NCI-H510A (cell line): ENCODE measurements at places on chromosomes 13 and 19.

- no peak for DNase-seq
These were observed 242.4 kb downstream of the KCNRG start for GRCh38 chr13:50257646-50258045.

- no peak for DNase-seq
These were observed 95.7 kb downstream of the TNFSF13B start for GRCh38 chr13:108365255-108365654.

GRCh38 chr13:102183509-102184182 is 218.2 kb downstream of the FGF14 start:
- DNase-seq = no peak

- DNase-seq = no peak
These were observed 9.4 kb upstream of the USPL1 start for GRCh38 chr13:30608364-30608763.

- DNase-seq = no peak
These were observed 20.1 kb downstream of the PLEKHF1 start for GRCh38 chr19:29685326-29685725.

GRCh38 chr13:48797127-48797526 is 143.4 kb downstream of the CYSLTR2 start:
- no peak for DNase-seq

DNA sequence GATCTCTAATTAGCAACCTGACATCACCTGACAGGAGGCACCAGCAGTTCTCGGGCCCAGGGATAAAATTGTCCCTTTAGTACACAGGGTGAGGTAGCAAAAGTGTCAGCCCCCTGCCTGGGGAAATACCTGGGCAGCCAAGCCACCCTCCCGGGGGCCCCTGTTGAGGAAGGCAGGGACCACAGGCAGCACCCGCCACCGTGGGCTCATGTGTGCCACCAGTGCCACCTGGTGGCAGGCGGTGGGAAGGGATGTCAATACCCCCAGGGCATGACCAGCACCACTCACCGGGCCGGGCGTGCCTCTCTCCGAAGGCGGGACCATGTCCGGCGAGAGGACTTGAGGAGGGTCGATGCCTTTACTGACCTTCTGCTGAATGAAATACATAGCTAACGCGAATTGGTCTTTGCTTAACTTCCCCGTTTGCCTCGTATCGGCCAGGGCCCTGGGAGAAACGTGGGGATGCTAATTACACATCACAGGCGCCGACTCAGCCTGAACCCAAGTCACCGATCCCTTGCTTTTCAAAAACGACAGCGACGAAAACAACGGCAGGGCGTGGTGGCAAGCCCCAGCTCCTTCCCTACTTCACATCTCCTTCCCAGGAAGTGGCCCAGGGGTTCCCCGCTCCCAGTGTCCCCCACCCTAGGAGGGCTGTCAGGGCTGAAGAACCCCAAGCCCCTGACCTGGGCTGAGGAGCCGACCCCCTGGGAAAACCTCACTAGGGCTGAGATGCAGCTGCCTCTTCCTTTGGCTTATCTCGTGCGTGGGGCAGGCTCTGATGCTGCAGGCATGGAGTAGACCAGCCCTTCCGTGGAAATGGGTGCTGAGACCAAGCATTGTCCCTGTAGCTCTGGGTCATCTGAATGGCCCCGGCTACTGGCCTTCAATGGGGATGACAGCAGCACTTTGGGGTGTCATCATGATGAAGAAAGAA is 53.8 kb downstream of the EPS15L1 start:
- no peak for DNase-seq

DNA sequence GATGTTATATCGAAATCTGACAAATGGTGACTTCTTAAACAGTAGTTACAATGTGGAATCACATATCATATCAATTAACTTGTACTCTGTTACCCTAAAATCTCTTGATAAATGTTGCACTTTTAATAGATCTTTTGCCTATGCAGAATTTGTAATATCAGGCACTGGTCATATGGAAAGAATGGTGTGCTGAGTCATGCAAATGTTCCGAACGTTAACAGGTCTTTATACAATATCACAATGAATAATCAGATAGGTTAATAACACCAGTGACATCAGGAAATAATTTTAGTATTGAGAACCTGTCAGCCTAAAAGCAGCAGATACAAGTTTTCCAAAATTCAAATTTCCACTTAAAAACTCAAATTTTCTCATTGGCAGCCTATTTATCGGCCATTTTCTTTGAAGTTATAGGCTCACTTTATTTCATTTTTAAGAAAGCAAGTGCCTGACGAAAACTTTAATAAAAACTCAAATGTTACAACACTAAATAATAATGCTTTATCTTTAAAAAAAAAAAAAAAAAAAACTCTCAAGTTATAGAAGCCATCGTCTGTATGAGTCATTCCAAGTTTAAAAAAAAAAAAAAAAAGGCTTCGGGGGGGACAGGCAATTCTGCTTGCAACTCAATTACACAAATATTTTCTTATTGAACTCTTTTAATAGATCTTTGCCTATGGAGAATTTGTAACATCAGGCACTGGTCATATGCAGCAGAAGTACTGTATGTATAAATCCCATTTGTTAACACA is 180.9 kb downstream of the DIAPH3 start:
- no peak for DNase-seq

GRCh38 chr13:67146523-67147130 is 83.5 kb downstream of the PCDH9 start:
- no peak for DNase-seq

GRCh38 chr13:39410096-39410901 is 192.7 kb downstream of the LHFPL6 start:
- no peak for DNase-seq

DNA sequence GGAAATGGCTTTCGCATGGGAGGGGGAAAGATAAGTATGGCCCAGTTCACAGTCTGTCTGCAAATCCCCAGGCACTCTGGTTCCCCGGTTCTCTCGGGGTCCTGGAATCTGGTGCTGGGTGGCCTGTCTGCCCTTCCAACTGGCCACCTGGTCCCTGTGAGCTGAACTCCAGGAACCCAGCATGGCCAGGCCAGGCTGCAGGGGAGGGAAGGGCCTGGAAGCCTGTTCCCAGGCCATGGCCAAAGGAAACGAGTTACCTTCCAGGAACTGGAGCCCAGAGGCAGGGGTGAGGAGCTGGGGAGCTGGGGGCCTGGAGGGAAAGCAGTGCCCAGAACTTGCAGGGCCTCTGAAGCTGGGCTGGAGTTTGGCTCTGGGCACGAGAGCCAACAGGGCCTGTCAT is 19.1 kb upstream of the PNMA8C start:
- no peak for DNase-seq

DNA sequence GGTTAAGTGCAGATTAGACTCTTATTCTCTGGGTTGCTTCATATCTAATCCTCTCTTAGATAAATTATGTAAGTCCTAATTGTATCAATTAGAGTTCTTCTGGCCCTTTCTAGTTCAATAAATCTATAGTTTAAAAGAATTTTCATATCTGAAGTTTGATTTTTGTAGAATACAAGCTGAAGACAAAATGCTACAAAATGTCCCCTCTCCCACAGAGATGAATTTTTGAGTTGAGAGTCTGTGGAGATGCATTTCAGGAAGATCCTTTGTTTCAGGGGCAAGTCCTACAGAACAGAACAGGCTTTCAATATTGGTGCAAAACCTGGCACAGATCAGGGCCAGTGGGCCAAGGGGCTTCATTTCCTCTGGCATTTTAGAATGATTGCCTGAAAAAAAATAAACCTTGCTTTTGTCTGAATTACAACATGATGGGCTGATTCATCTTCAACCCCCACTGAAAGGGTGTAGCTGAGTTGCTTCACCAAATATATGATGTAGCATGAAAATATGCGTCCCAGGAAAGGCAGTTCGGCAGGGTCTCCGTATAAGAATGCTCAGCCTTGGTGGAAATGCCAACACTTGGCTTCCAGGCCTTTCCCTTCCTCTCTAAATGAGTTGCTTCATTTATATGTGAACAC is 6.4 kb upstream of the IPO5 start:
- DNase-seq = no peak

DNA sequence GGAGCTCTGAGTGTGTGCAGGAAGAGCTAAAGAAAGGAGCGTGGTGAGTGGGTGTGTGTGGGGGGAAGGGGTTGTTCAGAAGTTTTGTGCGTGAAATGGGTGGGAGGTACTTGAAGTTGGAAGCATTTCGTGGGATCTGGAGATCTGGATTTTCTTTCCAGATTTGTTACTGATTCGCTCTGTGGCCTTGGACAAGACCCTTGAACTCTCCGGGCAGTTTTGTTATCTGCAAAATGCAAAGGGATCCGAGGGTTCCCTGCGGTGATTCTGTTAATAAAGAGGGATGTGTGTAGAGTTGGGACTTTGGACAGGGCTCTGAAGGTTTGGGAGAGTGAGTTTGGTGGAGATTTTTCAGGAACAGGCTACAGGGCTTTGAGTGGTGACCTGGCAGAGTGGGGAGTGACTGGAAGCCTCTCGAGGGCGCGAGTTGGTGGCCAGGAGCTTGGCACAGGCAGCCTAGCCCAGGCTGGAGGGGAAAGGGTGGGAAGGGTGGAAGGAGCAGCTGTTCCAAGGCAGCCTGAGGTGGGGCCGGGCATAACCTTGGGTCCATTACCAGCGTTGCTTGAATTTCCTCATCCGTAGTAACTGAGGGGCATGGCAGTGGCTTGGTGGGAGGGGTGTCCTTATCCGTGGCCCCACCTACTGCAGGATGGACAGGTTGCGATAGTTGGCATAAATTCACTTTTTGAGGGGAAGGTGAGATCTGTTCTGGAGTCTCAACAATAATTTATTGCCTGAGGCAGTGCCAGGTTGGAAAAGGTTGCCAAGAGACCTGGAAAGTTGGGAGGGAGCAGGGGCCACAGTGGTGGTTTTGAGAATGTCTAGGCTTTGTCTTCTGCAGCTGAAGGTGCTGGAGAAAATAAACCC is 2.1 kb downstream of the ACTN4 start:
- no peak for DNase-seq

GRCh38 chr13:21696865-21697448 is 26.1 kb downstream of the FGF9 start:
- no peak for DNase-seq

DNA sequence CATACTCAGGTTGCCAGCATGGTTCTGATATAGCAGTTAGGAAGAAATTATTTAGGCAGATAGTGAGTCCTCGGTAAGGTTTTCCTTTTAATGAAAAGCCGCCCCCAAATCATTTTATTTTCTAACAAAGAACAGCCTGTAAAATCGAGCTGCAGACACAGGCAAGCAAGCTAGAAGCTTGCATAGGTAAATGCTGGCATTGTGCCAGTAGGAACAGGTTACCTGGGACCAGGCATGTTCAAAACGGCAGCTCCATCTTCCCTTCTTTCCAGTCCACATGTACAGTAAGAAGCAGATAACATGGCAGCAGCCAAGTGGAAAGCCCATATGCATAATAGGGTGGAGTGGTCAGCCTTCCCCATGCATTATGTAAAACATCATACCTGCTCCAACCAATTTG is 71.1 kb downstream of the UGGT2 start:
- no peak for DNase-seq

DNA sequence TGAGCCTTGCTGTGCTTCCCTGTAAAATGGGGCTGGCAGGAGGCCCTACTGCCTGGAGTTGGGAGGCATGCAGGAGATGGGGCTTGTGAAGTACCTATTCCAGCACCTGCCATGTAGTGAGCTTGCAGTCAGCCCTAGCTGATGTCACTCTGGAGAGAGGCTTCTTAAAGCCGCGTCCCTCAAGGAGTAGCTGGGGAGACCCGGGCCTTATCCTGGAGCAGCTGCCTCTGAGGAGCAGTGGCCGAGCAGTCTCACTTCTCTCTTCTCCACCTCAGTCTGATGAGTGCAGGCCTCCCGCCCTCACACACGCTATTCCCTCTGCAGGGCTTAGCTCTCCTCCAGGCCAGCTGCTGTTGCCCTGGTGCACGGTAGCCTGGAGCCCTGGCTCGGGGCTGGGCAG is 18.0 kb downstream of the CLASRP start:
- no peak for DNase-seq

DNA sequence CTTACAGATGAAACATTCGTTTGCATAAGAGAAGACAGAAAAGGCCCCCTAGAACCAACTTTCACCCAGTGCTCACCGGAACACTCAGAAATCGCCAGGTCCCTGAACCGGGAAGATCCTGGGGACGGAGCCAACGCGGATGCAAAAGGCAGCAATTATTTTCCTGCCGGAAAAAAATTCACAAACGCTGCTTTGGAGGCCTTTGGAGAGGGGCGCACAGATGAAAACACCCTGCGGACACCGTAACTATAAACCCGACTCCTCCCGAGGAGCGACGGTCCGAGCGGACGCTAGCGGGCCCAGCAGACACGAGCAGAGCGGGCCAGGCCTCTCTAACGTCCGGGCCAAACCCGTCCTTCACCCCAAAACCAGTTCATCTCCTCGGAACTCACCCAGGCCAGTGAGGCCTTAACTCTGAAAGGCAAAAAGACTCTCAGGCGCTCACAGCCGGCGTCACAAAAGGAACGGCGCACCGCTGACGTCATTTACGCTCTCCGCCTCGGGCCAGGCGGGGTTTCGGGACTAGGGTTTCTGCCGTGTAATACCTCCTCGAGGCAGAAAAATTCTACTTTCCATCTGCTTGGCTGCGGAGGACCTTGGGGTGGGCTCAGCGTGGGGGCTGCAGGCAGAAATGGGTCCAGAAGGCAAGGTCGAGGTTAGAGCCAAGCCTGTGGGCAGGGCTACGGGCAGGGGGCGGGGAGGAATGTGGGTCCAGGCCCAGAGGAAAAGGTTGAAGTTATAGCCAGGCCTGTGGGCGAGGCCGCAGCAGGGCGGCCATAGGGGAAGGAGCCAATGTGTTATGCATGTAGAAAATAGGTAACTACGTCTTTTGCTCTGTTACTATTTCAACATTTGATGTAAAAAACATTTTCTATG is at the start of gene ZNF426:
Gene ZNF426, minus strand, starts transcription at position 463 of the 876 bp plus-strand sequence. CDS start 2,413 bp downstream, outside the sequence.
- DNase-seq = peak; percentile 76

- DNase-seq = no peak
These were observed 395.6 kb downstream of the KLF12 start for GRCh38 chr13:73738626-73739025.

DNA sequence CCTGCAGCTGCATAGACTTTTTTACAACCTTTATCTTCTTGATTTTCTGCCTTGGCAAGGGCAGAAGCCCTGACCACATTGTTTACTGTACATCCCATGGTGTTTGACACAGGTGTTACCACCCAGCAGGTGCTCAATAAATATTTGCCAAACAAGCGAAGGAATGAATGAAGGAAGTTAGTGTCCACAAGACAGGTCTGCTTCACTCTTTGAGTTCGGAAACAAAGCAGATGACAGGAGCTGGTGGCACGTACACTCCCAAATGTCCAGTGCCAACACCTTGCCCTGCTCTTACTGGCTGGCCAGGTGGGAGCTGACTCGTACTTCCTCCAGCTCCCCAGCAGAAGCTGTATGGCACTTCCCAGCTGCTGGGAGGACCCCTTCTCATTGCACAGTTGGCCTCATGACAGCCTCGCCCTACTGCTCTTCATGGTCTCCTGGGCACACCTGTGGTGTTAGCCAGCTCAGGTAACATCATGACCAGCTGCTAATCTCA is 22.0 kb upstream of the MUC16 start:
- DNase-seq = no peak

GRCh38 chr19:45440873-45441654 is 17.3 kb upstream of the ERCC1 start:
- DNase-seq = no peak
